ENCODE measurements at places on chromosomes 5 and 9.

GRCh38 chr9:31153250-31153840, 1231.1 kb upstream of the ACO1 start:
- no peak for DNase-seq

DNA sequence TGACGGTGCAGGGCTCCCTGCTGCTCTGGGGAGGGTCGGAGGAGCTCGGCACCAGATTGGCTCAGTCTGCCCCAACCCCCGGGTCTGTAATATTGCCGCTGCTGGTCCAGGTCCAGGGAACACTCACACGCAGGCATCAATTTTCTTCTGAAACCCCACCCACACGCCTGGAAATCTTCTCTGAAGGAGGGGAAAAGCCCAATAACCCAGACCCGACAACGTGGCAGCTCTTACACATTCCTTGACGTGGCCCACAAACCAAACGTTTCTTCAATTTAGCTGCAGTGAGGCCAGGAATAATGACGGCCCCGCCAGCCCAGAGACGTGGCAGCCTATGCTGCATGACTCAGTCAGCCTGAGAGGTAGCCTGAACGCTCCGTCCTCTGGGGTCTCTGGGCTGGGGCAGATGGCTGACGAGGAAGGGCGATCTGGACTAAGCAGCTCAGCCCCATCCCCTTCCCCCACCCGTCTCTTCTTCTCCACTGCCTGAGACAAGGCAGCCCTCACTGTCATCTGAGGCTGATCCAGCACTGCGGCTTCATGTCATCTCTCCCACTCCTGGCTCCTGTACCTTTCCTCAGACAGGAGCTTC, 9.9 kb upstream of the SPARC start:
- no peak for DNase-seq

DNA sequence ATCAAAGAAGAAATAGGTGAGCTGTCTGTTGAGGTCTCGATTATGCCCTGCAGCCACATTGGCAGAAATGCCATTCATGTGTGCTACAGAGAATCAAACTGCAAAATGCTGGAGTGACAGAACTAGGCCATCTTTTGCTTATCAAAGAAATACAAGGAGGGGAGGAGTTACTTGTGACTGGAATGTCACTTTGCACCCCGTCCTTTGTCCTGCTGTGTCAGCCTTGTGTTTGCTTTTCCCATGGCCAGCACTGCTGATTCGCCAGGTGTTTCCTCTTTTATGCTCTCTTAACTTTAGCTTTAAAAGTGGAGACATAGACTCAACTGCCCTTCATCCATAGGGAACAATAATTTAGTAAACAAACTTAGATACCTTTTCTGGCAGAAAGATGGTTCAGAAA, 54.3 kb downstream of the SLC46A2 start:
- no peak for DNase-seq

DNA sequence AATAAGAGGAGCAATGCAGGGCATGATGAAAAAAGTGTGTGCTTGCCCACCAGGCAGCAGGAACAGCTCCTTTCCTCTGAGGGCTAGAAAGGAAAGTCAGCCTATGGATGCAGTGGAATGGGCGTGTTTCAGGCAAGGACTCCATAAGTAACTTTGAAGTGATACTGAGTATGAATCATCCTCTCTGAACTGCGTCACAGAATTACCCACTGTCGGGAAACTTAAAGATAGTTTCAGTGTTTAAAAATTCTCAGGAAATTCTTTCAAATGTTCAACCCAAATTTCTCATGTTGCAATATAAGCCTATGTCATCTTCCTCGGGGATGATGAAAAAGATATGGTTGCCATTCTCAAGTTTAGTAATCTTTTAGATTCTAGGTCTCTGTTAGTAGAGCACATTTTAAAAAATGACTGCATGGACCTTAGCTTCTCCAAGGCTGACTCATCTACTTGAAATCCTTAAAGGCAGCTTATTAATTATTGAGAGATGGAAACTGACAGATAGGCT, 27.7 kb downstream of the PTCD2 start:
- no peak for DNase-seq

- DNase-seq = no peak
Measured at GRCh38 chr9:86471171-86471815, 117.1 kb upstream of the TUT7 start.

DNA sequence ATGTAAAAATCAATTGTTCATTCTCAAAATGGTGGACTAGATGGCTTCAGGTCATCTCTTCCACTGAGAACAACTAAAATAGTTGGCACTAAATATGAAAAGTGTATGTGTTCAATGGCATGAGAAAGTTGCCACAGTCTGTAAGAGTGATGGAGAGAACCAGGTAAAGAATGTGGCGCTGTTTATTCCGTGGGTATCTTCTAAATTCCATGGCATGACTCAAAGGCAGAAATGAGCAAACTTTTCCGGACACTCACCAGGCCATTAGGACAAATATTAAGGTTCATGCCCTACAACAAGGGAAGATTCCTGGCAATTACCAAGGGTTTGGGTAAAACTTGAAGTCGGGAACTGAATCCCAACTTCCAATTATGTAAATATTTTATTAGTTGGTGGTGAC, 825.4 kb upstream of the CDH6 start:
- DNase-seq = no peak

GRCh38 chr5:147643142-147643541, 133.3 kb upstream of the DPYSL3 start:
- no peak for DNase-seq

DNA sequence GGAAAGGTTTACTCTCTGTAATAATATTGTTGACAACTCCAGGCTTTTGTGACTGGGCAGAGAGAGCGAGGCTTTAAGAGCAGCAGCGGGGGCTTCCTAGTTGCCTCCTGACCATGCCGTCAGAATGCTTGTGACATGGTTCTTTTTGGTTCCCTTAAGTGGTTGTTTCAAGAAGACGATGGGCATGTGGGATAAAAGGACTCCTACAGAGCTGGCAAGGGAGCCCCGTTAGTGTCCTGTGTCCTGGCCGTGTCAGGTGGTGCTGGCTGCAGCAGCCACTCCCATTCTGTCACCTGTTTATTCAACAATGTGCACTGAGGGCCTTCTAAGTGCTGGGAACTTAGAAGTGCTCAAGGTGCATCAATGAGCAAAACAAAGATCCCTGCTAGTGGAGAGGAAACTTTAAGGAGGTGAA, 19.7 kb downstream of the LCP2 start:
- no peak for DNase-seq

GRCh38 chr5:127645300-127645726, 3.6 kb upstream of the CTXN3 start:
- DNase-seq = no peak

DNA sequence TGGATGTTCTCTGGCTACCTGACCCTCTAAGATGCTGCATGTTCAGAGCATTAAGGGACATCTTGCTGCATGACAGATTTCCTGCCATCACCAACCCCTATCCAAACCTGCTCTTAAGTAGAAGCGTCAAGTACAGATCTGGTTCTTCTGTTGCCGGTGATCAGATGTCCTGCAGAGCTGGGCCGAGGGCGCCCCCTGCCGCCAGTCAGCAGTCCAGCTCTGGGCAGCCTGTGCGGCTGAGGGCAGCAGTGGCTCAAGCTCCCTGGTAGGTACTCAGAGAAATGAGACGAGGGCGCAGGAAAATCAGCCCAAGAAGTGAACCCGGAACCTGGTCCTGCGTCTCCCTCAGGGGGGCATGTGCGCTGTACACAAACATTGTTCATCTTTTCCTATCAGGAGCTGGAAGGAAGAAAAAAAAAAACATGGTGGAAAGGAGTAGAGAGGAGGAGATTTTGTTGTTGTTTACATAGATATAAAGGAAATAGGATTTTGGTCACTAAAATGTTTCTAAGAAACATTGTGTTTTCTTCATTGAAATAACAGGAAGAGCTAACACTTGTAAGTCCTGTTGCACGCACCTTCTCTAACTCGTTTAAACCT, 95.8 kb downstream of the CFAP90 start:
- DNase-seq = no peak

DNA sequence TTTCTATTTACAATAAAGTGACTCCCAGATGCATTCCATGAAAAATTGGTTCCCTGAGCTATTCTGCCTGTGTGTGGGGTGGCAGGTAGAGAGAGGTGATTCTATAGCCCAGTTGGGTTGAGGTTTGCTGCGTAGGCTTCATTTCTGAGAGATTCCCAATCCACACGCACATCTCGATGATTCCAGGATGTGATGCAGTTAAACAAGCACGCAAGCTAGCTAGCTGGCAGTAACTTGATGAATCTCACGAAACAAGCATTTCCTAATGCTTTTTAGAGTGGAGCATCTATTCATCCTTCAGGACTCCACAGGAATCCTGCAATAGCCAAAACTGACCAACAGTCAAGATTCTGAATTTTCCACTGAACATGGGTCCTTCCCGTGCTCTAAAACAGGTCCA, 43.8 kb upstream of the CER1 start:
- no peak for DNase-seq

DNA sequence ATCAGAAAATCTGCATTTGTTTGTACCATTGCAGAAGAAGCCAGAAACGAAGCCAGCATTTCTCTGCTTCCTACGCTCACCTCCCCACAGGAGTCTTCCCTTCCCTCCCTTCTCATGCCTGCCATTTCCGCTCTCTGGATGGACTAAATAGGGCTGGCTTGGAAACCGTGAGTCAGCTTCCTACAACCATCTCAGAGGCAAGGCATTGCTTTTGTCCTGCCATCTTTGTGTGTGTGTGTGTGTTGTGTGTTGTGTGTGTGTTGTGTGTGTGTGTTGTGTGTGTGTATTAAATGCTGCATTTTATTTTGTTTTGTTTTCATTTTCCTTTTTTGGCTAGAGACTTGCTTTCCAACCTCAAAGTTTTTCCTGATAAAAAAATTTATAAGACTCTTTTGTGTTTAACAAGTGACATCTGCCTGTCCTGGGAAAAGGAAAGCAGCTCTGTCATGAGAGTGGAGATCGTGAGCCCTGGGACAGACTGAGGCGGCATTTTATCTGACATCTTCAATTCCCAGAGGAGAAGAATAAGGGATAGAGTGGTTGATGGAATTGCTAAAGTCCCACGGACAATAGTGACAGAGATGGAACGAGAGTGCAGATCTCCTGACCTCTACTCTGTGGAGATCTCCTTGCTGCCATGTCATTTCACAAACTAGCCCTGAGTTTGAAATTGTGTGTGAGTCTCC, 7.5 kb upstream of the EGFLAM start:
- DNase-seq = no peak

DNA sequence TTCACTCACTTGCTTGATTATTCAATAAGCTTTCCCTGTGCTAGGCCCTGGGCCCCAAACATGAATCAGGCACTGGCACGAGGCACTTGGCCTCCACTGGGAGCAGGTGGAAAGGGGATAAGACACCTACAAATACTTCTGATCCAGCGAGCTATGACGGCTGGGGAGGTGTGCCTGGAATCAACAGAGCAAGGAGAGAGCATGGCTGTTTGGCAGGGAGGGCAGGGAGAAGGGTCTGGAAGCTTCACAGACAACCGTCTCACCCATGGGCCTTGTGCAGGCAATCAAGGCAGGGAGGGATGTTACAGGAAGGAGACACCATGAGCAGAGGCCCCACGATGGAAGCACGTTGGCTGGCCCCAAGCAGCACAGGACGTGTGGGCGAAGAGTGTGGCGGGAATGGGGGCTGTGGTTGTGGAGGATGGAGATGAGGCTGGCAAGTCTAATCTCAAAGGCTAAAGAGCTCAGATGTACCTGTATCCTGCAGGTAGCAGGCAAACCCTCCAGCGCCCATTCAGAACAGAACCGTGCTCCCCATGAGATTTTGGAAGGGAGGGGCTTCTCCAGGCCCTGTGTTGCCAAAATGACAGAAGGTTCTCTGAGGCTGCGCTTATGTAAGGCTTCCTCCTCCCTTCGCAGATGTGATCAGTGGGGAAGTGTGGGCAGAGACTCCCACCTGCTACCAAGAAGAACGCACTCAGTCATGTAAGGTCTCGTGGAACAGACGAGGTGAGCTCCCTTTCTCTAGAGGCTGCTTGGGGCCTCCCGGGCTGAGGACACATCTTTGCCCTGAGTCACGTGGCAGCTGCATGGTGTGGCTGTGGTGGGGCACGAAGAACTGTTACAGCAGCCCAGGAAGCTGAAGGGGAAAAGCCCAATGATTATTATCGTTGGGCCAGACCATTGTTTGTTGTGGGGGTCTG, 189.7 kb downstream of the DAB2IP start:
- DNase-seq = no peak

- DNase-seq = no peak
Measured at GRCh38 chr5:60611099-60611740, 88.7 kb downstream of the DEPDC1B start.

DNA sequence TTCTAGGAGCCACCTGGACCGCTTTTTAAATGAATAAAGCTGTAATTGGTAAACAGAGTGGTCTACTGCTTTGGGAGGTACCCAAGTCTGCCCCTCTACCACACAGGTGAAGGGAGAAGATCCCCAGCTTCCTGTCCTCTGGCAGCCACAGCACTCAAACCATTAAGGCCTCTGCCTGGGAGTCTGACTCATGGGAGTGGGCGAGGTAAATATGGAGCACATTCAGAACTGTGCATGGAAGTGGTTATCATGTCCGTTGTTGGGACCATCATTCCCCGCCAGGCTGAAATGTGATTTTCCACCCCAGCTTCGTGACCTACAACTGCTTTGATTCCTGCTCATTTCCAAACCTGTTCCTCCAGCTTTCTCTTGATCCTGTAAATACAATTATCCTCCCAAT, 59.5 kb upstream of the ALDH1B1 start:
- no peak for DNase-seq

DNA sequence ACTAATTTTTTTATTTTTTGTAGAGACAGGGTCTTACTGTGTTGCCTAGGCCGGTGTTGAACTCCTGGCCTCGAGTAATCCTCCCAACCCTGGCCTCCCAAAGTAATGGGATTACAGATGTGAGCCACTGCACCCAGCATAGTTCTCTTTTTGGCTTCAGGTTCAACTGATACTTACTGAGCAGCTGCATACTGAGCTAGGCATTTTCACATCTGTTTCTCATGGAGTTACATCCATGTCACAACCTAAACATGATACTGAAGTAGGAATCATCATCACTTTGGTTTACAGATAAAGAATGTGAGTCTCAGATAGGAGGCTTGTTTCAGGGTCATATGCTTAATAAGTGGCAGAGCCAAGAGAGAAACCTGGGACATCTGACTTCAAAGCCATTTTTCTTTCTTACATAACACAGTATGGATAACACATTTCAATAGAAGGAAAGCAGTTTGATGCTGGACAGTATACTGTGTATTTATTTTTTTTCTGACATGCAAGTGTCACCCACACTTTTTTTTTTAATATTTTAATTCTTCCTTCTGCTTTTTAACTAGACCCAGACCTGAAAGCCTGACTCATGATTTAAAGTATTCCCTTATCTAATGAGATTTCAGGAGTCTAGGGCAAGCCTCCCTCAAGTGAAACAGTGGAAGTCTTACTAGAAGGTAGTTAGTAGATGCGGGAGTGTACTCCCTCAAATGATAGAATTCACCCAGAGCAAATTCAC, 90.8 kb downstream of the HACD4 start:
- DNase-seq = no peak

GRCh38 chr5:113040672-113041260, 64.2 kb downstream of the DCP2 start:
- no peak for DNase-seq

All from 8988T (cell line).